ENCODE measurements at places on chromosomes 5 and 9. TPM values are rescaled to one million over a fixed set of nuclear protein-coding genes. Genes with fewer than 3 reads are reported as not detected.

- peak; percentile 82 for DNase-seq
Observed at GRCh38 chr5:168552146-168552545, 23.0 kb downstream of the FBLL1 start.

DNA sequence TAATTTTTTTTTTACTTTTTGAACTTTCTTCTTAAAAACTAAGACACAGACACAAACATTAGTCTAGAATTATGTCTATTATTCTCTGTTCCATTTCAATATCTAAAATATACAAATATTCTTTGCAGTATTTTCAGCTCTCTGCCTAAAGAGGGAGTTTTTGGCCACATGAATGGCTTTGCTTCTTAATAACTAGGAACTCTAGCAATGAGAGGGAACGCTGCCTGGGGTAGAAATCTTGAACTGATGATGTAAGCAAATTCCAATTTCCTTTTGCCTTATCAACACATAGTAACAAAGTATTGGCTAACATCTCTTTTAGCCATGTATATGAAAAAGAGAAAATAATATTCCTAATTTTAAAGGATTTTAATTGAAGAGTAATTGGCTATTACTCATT, 51.9 kb downstream of the SLC25A46 start:
- DNase-seq, result peak; percentile 82

DNA sequence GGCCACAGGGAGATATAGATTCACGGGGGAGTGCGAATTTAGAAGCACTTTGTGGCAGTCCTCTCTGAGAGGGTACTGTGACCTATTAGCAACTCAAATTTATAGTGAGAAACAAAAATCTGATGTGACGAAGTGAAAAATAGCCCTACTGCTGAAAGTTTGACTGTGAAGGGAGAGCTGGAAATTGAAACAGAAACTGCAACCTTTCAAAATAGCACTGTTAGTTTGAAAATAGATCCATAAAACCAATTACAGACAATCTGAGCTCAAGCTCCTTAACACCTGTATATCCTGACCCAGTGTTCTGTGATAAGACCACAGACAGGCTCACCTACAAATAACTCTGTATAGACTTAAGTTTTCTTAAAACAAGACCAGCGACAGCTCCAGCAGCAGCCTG, 420.1 kb downstream of the IRX1 start:
- DNase-seq, result no peak

Gene NOXA1
- not detected for total RNA-seq

Gene MAPKAP1
- 93.4 TPM for total RNA-seq

Gene SLC25A2
- 0.64 TPM for total RNA-seq

- peak; percentile 78 for DNase-seq
Observed at GRCh38 chr9:91758491-91758981, 191.5 kb downstream of the ROR2 start.

Gene PCDHGA7
- 3.5 TPM for total RNA-seq

GRCh38 chr5:124650951-124651662, 95.3 kb downstream of the ZNF608 start:
- no peak for DNase-seq

- DNase-seq, result no peak
Observed at GRCh38 chr9:101795147-101795546, 56.7 kb upstream of the GRIN3A start.

Gene TNFSF8
- total RNA-seq, result not detected

Gene IRX1
- not detected for total RNA-seq

DNA sequence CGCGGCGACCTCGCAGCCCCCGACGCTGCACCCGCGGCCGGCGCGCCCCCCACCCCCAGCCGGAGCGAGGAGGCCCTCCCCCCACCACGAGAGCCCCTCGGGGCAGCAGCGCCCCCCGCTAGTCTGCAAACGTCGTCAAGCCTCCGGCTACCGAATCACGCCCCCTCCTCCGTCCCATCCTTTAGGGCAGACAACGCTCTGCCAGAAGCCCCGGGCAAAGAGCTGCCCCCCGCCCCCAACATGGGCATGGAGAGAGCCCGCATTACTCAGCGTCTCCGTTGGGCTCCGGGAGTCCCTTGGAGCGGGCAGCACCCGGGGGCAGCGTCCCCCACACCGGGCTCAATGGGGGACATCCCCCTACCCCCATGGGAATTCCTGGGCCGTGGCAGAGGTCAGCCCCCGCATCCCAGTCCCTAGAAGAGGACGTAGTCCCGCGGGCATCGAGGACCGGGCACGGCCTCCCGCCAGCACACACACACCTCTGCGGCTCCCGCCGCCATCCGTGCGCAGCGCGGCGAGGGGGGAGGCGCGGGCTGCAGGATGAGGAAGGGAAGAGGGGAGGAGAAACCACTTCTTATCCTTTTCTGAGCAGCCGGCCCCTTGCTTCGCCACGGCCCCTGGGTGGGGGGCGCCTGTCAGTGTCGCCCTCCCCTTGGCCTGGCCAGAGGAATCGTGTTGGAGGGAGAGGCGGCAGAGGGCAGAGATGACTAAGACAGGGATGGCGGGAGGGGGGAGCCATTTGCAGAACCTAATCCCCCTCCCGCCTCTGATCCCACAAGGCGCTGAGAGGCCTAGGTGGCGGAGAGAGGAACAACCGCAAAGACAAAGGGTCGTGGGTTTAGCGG, 750 bp downstream of the DNM1 start:
- peak; percentile 31 for DNase-seq

DNA sequence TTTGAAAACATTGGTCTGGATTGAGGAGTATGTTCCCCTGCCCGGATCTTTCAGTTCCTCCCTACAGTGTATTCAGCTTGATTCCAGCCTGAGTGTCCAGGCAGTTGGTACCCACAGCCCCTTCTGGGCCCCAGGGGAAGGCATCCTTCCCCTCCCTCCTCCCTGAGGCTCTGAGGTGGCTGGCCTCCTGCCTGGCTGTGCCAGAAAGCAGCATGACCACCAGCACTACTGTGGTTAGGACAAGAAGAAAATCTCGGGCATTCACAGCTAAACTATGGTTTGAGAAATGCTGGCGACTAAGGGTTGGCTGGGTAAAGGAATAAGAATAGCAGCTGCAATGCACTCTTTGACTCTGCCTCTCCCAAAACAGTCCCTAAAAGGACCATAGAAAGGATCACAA, 84.6 kb upstream of the LIFR start:
- no peak for DNase-seq

- no peak for DNase-seq
Observed at GRCh38 chr5:133638436-133638835, 26.1 kb upstream of the FSTL4 start.

DNA sequence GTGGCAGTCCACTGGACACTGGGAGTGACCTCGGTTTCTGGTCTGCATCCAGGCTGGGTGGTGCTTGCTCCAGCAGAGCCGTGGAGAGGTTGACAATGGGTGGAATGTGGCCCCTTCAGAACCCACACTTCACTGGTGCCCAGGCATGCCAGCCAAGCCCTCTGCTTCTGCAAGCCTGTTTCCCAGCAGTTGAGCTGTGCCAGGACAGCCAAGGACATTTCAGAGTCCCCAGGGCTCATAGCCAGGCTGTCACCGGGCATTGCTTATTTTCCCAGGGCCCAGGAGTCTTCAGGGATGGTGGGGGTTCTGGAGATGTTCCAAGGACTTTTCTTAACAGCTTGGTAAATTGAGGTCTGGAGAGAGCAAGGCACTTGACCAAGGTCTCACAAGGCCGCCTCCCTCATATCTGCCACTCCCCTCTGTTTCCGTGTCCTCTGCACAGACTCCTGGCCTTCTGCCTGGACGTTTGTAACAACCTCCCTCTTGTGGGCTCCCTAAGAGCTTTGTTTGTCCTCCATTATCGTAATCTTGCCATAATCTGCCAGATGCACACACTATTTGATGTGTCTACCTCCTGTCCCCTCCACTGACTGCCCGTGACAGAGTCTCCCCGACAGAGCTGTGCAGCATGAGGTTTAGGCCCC, 3.8 kb upstream of the NDST1 start:
- no peak for DNase-seq

Gene SPAG8
- total RNA-seq, result 0.86 TPM

DNA sequence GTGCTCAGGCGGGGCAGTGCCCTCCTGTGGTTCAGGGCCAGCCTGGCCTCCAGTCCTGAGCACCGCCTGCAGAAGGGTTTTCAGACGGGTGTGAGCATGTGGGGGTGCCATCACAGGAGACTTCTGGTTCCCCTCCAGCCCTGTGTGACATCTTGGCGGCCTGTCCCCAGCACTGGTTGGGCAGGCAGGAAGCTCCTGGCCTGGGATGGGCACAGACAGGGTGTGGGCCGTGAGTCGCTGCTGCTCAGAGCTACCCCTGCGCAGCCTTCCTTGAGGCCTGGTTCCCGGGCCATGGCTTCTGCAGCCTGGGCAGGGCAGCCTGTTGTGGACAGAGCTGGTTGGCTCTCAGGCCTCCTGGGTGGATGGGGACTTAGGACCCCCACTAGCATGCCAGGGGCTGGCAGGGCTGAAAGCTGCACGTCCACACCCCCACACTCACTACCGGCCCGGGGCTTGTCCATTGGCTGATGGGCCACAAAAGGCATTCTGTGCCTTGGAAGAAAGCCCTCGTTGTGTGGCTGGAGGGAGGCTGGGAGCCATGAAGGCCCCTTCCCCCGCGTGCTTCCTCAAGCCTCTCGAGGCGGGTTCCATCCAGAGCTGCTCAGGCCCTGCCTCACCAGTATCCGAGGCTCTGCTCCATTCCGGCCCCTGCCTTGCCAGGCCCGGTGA, 58.7 kb downstream of the RXRA start:
- no peak for DNase-seq

Gene CDKN2B
- total RNA-seq, result 58.3 TPM

DNA sequence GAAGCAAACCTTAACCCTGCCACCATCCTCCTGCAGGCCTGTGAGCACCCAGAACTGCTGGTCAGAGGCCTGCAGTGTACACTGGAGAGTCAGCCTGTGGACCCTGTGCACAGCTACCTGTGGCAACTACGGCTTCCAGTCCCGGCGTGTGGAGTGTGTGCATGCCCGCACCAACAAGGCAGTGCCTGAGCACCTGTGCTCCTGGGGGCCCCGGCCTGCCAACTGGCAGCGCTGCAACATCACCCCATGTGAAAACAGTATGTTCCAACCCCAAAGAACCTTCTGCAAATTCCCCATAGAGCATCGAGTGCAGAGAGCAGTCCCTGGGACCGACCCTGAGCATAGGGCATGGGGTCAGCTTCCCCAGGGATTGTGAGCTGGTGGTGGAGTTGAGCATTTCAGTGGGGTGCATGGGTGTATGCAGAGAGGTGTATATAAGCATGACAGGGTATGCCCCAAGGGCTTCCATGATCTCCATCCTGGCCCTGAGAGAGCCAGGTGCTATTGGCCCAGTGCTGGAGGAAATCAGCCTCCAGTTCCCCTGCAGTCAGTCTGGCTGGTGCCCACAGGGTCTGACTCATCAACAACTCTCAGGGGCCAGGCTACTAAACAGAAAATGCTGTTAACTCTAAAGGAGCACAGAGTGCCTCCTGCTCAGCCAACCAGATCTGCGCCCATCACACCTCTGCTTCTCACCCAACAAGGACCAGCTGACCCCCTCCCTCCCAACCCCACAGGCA, 126.2 kb downstream of the SAXO1 start:
- peak; percentile 14 for DNase-seq

- DNase-seq, result no peak
Observed at GRCh38 chr5:114435885-114436299, 74.0 kb downstream of the KCNN2 start.

Gene TEK
- total RNA-seq, result 25.8 TPM

Gene LHX6
- total RNA-seq, result not detected

Gene FABP6
- total RNA-seq, result not detected

DNA sequence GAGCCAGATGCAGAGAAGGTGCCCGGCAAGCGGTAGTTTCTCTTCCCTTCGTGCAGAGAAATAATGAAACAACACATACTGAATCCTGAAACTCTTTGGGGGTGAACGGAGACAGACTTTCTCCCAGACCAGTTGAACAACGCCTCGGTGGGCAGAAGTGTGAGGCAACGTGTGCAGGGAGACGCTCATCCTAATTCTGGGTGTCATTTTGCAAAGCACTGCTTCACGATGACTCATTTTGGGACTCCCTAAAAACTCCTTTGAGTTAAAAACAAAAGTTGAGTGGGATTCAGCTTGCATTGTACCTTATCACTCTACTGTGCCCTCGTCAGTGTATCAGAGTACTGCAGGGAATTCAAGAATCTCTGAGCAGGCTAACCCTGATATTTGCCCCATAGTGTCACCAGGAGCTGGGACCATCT, 3.5 kb upstream of the NEK6 start:
- no peak for DNase-seq

All from fibroblast of villous mesenchyme (primary cell).